ENCODE measurements at places on chromosomes 7 and 10.

DNA sequence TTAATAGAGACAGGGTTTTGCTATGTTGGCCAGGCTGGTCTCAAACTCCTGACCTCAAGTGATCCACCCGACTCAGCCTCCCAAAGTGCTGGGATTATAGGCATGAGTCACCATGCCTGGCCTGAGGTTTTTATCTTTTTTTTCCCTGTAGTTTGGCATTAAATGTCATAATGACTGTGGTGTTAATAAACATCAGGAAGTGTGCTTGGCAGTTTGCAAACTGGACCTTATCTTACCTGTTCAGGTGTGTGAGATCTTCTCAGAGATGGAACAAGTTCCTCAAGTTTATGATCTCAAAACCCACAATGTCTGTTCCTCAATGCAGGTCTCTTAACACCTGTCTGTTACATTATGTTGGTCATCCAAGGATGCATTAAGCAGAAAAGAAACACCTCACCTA is 80.0 kb downstream of the ARID5B start:
- no peak for DNase-seq

DNA sequence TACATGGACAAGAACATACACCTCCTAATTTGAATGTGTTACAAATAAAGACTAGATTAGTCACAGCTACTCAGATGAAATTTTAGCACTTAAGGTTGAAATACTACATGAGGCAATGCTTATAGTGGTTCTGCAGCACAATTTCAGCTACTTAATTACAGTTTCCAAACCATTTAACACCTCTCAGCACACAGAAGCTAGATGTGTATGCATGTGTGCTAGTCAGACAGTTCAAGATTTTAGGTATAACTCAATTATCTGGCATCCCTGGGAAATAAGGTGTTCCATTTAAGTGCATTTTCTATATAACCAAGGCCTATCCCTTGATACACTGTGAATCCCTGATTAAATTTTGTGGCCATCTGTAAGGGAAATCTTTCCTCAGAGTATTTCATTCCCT is 141.8 kb downstream of the CHCHD3 start:
- no peak for DNase-seq

DNA sequence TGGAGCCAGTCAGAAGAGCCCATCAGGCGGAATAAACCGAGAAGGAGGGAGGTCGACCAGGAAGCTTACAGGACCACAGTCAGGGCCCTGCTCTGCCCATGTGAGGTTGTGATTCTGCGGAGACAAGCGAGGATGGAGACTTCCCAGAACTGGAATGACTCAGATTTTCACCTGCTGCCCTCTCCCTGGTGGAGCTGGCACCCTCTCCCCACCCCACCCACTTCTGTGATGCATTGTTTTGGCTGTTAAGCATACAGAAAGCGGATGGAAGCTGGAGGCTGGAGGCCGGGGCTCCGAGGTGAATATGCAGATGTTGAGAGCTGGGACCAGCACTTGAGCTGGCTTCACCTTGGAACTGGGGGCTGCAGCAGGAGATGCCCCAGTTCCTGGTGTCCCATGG is 57.4 kb downstream of the NPTX2 start:
- no peak for DNase-seq

DNA sequence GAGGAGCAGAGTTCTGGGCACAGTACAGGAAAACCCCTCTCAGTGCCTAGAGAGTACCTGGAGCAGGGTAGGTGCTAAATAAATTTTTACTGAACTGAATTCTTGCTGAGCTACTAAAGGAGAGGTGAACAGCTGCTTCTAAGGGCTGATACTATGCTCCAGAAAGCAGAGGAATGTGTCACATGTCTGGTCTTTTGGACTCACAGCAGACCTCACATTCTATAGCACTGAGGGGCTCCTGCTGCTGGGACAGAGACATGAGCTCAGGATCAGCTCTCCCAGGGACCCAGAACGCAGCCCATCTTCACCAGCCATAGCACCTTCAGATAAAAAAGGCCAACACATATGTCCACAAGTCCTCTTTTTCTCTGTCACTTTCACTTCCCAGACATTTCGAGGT is 133.0 kb upstream of the KLF14 start:
- no peak for DNase-seq

GRCh38 chr7:110347081-110347480 is 743.8 kb upstream of the LRRN3 start:
- no peak for DNase-seq

- DNase-seq = no peak
Observed at GRCh38 chr10:105356626-105357025, 715.5 kb downstream of the SORCS3 start.

DNA sequence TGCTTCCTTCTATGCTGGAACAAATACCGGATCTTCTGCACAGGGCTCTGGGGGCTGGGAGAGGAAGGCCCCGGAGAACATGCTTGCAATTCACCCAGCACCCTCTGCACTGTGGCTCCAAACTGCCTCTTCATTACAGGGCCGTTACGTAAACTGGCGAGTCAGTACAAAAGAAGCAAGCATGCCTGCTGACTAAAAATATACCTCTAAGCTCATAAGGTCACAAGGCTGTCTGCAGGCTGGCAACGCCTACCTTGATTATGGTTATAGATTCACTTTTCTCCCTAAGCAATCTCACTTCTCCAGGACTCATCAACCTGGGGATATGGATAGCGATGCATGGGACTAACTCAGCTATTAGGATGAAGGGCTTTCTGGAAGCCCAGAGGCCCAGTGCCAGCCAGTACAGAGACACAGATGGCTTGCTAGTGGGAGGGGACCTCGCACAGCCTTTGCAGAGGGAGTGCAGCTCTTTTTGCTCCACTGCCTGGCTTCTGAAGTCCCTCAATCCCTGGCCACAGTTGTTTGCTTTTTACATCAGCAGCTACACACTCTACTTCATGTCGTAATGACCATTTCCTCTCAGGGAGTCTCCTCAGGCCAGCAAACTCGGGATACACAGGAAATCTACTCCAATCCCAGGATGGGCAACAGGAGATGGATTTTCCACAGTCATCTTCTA is 96.1 kb downstream of the SH3PXD2A start:
- no peak for DNase-seq

- DNase-seq = no peak
Observed at GRCh38 chr7:97094284-97094930, 23.1 kb upstream of the SDHAF3 start.

DNA sequence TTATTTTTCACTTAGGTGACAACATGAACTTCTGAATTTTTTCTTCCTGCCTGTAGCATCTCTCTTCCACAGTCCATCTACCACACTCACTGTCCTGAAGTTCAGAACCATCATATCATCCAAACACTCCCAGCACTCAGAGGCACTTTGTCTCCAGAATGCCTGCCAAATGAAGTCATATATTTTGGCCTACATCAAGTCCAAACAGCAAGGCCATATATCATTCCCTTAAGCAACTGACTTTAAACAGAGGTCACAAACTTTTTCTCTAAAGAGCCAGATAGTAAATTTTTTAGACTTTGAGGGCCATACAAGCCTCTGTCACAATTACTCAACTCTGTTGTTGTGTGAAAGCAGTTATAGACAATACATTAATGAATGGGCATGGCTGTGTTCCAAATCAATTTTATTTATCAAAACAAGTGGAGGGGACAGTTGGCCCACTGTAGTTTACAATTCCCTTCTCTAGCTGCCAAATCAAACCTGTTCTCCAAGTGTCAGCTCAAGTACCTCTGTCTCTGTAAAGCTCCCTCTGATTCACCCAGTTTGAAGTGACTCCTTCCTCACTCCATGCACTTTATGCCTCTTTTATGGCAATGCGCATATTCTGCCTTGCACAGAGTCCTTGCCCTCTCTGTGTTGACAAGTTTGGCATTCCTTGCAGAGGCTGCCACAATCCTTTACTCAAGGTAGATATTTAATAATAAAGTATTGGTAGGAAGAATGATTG is 305.7 kb downstream of the FZD1 start:
- no peak for DNase-seq

- DNase-seq = no peak
Observed at GRCh38 chr7:127391591-127392181, 822 bp downstream of the ZNF800 start.

GRCh38 chr7:94253686-94254085 is 141.0 kb upstream of the COL1A2 start:
- no peak for DNase-seq

DNA sequence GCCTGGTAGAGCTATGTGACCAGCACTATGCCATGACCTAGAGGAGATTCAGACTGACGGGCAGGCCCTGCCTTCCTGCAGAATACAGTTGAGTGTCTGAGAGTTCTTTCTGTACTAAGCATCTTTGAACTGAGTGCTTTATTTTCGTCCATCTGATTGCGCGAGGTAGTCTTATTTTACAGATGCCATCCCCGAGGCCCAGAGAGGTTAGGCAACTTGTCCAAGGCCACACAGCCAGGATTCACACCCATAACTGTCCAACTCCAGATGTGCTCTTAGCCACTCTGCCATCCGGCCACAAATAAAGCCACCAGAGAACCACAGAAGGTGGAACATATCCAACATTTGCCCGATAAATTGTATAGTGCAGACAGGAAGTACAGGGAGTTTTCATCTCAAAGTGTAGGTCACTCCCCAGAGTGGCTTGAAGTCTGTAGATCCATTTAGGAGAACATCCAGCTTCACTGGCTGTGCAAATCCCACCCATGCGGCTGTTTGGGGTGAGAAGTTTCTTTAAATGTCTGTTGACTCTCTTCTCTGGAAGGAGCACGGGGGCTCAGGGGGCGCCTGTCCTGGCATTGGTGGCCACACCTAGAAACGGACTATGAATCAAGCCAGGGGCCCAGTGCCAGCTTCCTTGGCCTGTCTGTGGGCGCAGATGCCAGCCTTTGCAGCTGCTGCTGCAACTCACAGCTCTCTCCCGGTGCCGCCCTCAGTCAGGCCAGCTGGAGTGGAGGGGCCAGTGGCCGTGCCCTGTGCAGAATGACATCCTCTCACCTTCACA is 11.1 kb downstream of the CHST3 start:
- DNase-seq = no peak

DNA sequence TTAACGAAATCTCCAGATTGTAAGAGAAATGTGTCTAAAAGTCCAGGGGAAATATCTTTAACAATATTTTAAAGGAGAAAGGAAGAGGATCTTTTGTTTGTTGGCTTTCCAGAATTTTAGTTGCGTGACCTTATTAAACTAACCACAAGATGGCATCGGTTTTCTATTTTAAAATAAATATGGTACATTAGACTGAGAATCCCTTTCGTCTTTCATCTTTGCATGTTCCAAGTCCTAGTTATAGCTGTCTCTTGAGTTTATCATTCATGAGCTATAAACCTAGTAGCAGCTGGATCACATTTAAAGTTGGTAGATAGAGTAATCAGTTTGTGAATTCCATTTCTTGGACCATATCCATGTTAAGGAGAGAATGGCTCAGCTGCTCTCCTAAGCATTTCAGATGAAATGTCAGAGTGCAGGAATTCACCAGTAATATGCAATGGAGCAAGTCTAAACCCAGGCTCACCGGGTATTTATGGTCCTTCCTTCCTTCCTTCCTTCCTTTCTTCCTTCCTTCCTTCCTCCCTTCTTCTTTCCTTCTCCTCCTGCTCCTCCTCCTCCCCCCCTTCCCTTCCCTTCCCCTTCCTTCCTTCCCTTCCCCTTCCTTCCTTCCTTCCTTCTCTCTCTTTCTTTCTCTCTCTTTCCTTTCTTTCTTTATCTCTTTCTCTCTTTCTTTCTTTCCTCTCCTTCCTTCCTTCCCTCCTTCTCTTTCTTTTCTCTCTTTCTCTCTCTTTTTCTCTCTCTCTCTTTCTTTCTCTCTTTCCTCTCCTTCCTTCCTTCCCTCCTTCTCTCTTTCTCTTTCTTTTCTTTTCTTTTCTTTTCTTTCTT is 57.8 kb upstream of the RAB18 start:
- peak; percentile 49 for DNase-seq

Data from GM04503 (cell line).